ENCODE measurements at places on chromosomes 3 and 15. TPM values are rescaled to one million over a fixed set of nuclear protein-coding genes. Genes with fewer than 3 reads are reported as not detected.

Gene HRG
- not detected for total RNA-seq

Gene WHAMM
- 9.4 TPM for total RNA-seq

Gene GRK7
- not detected for total RNA-seq

Gene RPL22L1
- 159 TPM for total RNA-seq

Gene KLHL6
- total RNA-seq = 14.8 TPM

Gene ARRDC4
- total RNA-seq = 0.97 TPM

Gene GPR62
- total RNA-seq = 0.15 TPM

Gene ADGRG7
- total RNA-seq = not detected

Gene CASR
- total RNA-seq = not detected

Gene NIT2
- total RNA-seq = 29.1 TPM

Gene CAMK2N2
- total RNA-seq = not detected

Gene GATA2
- 63.9 TPM for total RNA-seq

Gene FYCO1
- total RNA-seq = 20.2 TPM

Gene OR5K2
- not detected for total RNA-seq

Gene MAGEL2
- total RNA-seq = not detected

Gene EPM2AIP1
- 15.1 TPM for total RNA-seq

Gene CCDC9B
- total RNA-seq = 47.3 TPM

Gene LRRC2
- total RNA-seq = 0.39 TPM

Gene RAD18
- 23.8 TPM for total RNA-seq

Gene ACKR4
- 1.4 TPM for total RNA-seq

Gene ARL14
- not detected for total RNA-seq

Gene SERPINI2
- total RNA-seq = not detected

Gene CFAP44
- total RNA-seq = 3.3 TPM

Gene FES
- 58.1 TPM for total RNA-seq

Gene TMEM212
- total RNA-seq = not detected

Gene GOLGA8J
- not detected for total RNA-seq

Gene ITPKA
- 0.66 TPM for total RNA-seq

Gene ZIC4
- total RNA-seq = not detected

Gene MUC4
- not detected for total RNA-seq

Gene FAM43A
- 307 TPM for total RNA-seq

Gene CDCP1
- total RNA-seq = not detected

Gene ADCY5
- not detected for total RNA-seq

Gene SLITRK3
- not detected for total RNA-seq

Gene LPP
- total RNA-seq = 153 TPM

Gene MRPS22
- total RNA-seq = 41.0 TPM

Gene ARNT2
- 0.20 TPM for total RNA-seq
